CD4-positive, alpha-beta T cell treated with Interferon alpha-2 for 1 hour (primary cell): ENCODE measurements at places on chromosomes 12 and 14.
A peak's percentile ranks its signal among the peaks of the same experiment; 100 is the strongest.

GRCh38 chr12:12482150-12482761 is 80.4 kb downstream of the DUSP16 start:
- DNase-seq, result peak; percentile 87

DNA sequence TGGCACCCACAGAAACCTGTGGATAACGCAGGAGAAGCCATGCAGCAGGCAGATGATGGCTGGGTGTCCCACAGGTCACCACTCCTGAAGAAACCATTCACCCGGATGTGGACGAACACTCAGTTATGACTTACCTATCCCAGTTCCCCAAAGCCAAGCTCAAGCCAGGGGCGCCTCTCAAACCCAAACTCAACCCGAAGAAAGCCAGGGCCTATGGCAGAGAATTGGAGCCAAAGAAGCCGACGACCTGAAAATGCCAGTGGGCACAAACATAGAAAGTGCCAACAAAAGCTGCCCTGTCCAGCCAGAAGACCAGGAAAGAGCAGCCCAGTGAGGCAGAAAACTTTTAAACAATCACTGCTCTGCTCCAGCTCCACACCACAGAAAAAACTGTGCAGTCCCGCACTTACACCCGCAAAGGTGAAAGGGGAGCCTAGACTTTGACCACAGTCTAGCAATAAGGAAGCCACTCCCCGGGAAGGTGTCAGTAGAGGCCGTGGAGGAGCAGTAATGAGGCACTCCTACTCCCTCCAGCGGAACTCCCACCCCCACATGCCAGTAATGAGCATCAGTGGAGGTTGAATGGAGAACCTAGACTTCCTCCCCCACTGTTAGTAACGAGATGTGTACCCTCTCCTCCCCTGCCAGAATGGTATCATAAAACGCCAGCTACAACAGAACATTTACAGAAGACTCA is 6.0 kb upstream of the ACVRL1 start:
- no peak for DNase-seq

DNA sequence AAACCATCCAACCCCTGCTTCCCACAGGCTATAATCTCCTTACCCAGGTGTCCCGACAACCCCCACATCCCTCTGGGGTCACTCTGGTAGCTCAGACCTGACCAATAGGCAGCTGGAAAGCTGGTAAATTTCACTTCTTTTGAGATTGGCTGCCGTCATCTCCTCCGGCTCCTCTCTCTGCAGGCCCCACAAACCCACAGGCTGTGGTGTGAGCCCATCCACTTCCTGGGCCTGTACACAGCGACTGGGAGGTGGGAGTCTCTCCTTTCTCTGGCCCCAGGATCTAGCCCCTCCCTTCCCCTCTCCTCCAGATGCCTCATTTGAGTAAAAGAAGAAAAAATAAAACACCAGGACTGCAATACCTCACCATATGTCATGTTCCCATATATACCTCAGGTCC is 709 bp downstream of the INHBC start:
- no peak for DNase-seq

- no peak for DNase-seq
These were observed 1.9 kb downstream of the FBRSL1 start for GRCh38 chr12:132491761-132492378.

GRCh38 chr12:2386566-2386965 is 333.8 kb downstream of the CACNA1C start:
- no peak for DNase-seq

DNA sequence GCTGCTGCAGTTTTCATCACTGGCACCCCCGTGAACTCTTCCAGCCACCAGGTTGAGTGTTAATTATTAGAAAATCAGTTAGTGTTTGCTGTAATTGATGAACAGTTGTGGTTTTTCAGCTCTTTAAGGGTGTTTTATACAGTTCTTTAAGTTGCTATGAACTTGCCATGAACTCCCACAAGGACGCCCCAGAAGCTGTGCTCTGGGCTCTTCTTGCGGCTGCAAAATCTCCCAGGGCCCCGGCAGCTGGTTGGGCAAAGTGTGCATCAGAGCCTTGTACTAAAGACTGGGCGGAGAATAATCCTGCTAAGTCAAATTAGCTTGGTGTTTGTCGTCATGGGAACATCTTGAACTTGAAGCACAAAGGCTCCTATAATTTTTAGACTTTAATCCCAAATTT is 82.2 kb downstream of the EML1 start:
- no peak for DNase-seq

- DNase-seq, result no peak
These were observed 82.9 kb downstream of the FGD4 start for GRCh38 chr12:32482226-32482625.

DNA sequence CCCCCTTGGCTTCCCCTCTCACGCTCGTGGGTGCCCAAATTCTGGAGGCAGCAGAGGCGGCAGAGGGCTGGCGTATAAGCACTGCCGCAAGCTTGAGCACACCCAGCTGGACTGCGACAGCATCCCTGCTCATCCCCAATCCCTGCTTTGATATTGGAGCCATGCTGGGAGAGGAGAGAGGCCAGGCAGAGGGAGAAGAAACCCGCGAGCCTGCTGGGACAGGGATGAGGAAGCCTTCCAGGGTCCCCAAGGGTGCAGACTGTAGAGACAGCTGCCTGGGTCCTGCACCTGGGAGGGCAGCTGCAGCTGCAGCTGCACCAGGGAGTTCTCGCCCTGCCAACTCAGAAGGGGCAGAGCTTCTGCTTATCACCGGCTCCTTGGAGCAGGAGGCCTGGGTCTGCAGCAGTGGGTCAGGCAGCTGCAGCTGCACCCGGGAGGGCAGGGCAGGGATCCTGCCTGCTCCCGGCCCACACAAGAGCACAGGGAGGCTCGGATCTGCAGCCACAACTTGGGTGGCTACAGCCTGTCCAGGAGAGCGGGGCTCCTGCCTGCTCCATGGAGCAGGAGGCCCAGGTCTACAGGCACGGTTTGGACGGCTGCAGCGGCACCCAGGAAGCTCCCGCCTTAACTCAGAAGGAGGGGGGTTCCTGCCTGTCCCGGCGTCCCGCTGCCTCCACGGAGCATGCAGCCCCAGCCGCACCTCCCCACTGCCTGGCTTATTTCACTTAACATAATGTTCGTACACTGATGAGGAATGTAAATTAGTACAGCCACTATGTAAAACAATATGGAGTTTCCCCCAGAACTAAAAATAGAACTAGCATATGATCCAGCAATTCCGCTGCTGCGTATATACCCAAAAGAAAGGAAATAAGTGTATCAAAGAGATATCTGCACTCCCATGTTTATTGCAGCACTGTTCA is 60.4 kb upstream of the SGPP1 start:
- DNase-seq, result no peak

- no peak for DNase-seq
These were observed 21.3 kb upstream of the RHOJ start for GRCh38 chr14:63182968-63183367.

DNA sequence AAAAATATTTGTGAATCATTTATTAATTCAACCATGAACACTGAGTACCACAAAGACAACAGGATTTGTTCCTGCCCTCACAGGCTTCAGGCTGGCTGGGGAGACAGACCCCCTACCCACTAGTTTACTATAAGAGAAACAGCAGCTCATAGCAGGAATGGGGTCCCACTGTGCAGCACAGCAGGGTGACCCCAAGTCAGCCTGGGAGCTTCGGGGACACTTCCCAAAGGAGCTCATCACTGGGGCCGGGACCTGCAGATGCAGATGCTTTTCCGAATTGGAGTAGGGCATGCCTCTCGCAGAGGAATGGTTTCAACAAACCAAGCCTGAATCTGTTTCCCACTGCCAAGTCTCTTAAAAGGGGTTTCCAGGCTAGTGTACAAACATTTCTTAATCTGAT is 176.2 kb upstream of the PWP1 start:
- no peak for DNase-seq

- no peak for DNase-seq
These were observed 208.1 kb downstream of the PHLDA1 start for GRCh38 chr12:75823475-75823874.

- no peak for DNase-seq
These were observed 54.1 kb downstream of the DAO start for GRCh38 chr12:108933949-108934348.

GRCh38 chr12:570921-571794 is 92.1 kb downstream of the NINJ2 start:
- DNase-seq, result no peak

- DNase-seq, result no peak
These were observed 58.3 kb downstream of the TMCC3 start for GRCh38 chr12:94592080-94592479.

DNA sequence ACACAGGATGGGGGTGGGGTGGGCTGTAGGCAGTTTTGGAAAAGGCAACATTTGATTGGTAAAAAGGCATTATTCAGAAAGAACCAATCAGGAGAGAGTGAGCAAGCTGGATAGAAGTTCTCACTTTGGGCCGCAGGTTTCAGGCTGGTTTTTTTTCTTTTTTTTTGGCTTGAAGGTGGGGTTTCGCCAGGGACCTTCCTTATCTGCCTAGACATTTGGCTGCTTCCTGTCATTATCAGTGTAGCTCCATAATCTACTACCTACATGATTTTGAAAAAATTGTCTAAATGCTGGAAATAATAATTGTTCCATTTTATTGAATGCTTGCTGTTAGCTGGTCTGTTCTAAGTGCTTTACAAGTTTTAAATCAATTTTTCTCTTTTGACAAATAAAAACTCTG is 649.0 kb downstream of the TMTC2 start:
- no peak for DNase-seq

- DNase-seq, result no peak
These were observed 68.8 kb downstream of the IPO8 start for GRCh38 chr12:30626847-30627246.

DNA sequence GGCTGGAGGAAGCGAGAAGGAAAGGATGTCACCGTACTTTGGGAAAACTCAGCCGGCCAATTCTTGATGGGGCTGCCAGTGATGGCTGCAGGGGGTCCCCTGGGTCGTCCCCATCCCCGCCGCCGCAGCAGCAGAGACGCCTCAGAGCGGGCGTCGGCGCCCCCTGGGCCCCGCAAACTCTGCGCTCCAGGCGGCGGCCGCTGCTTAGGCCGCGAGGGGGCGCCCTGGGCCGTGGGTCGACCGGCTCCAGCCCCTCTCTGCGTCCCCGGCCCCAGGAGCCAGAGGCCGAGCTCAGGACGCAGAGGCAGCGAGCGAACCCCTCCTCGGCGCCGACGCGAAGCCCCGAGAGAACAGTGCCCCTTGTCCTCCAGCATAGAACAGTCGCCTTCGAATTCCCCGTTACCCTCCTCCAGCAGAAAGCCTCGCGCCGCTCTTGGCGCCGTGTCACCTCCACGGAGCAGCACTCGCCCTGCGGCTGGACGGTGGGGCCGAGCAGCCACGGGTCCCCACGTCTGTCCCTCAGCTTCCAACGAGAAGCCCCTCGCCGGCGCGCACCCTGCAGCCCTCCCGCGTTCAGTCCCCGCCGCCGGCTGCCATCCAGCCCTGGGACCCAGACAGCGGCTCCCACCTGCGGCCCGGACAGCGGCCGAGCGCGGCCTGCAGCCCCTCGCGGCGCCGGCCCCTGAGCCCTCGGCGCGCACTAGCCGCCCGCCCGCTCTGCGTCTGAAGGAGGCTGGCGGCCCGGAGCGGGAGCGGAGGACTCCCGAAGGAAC is 106.6 kb downstream of the PRICKLE1 start:
- DNase-seq, result peak; percentile 37

DNA sequence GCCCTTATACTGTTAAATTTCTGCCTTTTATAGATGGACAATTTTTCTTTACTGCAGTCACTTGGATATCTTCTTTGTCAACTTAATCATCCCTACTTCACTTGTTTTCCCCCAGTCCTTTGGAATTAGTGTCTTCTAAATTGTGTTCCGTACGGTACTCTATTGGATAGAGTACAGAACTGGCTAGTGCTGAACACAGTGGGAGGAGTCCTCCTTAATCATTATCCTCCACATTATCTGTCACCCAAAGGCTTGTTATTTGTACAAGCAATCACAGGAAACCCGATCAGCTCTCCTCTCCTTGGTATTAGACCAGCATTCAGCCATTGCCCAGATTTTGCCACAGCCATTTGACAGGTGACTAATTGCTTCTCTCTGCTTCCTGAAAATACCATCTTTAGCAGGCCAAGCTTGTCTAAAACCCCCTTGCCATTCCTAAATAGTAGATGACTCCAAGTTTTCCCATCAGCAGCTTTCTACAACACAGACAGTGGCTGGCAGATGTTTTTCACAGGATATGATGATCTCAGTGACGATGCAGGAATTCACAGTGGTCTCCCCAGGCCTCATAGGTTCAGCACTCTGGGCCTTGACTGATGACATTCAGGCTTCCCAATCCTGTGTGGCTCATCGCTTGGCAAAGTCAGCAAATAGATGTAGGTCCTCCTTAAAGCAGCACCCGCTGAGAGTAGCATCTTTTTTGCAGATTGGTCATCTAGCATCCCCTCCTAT is 216.0 kb upstream of the RGS6 start:
- no peak for DNase-seq

- no peak for DNase-seq
These were observed 1482.5 kb upstream of the TMEM132C start for GRCh38 chr12:126784328-126784921.

GRCh38 chr14:66595394-66595793 is 87.4 kb downstream of the GPHN start:
- DNase-seq, result no peak

DNA sequence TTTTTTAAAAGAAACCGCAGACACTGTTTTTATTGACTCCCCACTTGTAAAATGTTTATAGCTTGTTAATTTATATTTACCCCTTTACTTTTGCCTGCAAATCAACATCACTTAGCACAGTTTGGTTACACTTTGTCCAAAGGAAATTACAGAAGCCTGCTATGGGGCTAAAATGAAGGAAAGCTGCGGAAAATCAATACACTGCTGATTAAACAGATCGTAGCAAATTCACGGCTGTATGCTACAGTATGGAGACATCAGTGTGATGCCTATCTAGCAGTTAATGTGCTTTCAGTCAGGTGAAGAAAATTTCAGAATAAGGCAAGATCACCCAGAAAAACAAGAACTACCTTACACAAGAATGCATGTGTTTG is 110.0 kb downstream of the FOXG1 start:
- no peak for DNase-seq

DNA sequence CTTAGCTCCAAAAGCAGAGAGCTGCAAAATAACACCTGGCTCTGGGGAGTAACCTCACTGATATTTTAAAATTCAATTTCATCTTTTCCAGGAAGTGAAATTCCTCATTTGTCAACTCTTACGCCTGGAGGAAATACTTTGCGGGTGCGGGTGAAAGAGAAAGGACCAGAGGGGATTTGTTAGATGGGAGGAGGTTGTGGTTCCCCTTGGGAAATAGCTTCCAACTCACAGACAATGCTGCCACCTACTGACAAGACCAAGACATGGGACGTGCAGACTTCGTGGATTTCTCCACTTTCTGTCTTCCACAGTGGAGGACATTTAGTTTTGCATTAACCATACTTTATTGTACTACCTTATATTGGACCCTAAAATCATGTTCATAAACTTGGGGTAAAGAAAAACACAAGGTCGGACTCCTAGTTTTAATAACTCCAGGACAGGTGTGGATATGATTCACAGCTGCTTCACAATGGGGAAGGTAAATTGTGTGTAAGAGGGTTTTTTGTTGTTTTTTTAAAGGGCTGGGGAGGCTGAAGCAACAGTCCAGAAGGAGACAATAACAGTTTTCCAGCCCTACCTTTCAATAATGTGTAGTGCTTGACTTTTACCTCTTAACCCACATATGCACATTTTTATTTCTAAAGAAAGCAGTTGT is 10.8 kb downstream of the FBXL14 start:
- peak; percentile 69 for DNase-seq
